ENCODE measurements at places on chromosomes 6 and 20.

- DNase-seq: no peak
- no peak overlapping the region for H3K4me3 ChIP-seq
- H3K4me1 ChIP-seq: no peaks in the 10 kb centered on the region
- no peaks in the 10 kb centered on the region for H3K36me3 ChIP-seq
- no peak overlapping the region for H3K27ac ChIP-seq
- no peaks in the 10 kb centered on the region for H3K27me3 ChIP-seq
These were observed 443.8 kb downstream of the KIF16B start for GRCh38 chr20:16129411-16129810.

DNA sequence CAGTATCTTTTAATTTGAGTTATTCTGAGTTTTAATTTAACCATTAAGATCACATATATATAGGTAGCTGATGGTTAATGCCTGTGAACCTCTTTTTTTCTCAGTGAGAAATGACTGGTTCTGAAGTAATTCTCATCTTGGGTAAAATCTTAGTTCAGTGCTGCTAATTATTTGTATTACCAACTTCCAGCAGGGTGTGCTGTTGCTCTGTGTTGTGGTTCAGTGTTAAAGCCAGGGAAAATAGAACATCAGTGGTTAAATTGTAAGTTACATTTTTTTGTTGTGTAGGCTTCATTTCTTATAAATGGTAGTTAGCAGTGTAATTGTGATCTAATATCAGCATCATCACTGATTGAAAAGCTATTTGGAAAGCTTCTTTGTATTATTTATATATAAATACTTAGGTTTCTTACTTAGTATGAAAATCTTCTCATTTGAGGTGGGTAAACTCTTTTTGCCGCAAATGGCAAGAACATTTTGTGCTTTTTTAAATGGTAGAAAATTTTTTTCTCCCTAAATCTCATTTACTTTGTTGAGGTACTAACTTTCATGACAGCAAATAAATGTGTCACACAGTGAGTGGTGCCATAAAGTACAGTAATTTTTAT lies 43.7 kb downstream of the CDC5L start:
- no peak overlapping the region for H3K27ac ChIP-seq
- DNase-seq: peak; percentile 25
- H3K27me3 ChIP-seq: no peaks in the 10 kb centered on the region
- H3K36me3 ChIP-seq: no peaks in the 10 kb centered on the region
- H3K4me1 ChIP-seq: no peaks in the 10 kb centered on the region
- H3K4me3 ChIP-seq: no peak overlapping the region

GRCh38 chr6:170473301-170473717 lies 79.8 kb downstream of the PSMB1 start:
- no peak overlapping the region for H3K4me3 ChIP-seq
- H3K27ac ChIP-seq: no peak overlapping the region
- DNase-seq: no peak
- no peaks in the 10 kb centered on the region for H3K36me3 ChIP-seq
- H3K27me3 ChIP-seq: peaks cover 10% of the 10 kb centered on the region
- no peaks in the 10 kb centered on the region for H3K4me1 ChIP-seq

- no peaks in the 10 kb centered on the region for H3K27me3 ChIP-seq
- H3K36me3 ChIP-seq: no peaks in the 10 kb centered on the region
- H3K4me1 ChIP-seq: no peaks in the 10 kb centered on the region
- H3K4me3 ChIP-seq: no peak overlapping the region
- no peak for DNase-seq
- no peak overlapping the region for H3K27ac ChIP-seq
These were observed 268.0 kb downstream of the SMOC2 start for GRCh38 chr6:168708984-168709383.

DNA sequence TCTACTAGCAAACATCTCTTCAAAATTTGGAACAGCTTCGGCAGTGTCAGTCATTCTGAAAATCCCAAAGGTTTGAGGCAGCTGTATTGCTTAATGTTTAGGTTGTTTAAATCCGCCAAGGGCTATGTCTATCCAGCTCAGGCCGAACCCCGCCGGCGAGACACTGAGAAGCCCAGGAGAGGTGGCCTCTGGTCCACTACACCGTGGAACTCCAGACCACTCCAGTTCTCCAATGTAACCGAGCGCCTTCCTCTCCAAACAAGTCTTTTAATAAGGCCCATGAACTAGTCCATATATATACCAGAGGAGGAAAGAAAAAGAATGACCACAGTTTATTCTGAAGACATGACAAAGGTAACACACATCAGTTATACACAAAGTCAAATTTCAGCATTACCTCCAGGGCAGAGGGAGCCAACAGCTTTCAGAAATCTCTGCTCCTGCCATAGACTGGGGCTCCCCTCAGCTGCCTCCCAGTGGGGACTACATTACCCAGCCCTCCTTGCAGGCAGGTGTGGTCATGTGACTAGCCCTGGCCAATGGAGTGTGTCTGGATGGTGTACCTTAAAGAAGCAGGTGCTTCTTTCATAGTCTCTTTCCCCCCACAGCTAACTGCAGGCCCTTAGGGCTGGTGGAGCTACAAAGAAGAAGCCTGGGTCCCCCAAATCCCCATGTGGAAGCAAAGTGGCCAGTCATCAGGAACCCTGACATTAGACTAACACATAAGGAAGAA lies at the start of gene RAMACL:
TSS of gene RAMACL (minus strand) at position 255 of the 733 bp plus-strand sequence. CDS start at position 54, 201 bp downstream.
- H3K4me1 ChIP-seq: no peaks in the 10 kb centered on the region
- DNase-seq: peak; percentile 31
- no peak within 1 kb of the TSS for H3K4me3 ChIP-seq
- H3K27ac ChIP-seq: no peak within 1 kb of the TSS
- H3K27me3 ChIP-seq: no peaks in the 10 kb centered on the region

DNA sequence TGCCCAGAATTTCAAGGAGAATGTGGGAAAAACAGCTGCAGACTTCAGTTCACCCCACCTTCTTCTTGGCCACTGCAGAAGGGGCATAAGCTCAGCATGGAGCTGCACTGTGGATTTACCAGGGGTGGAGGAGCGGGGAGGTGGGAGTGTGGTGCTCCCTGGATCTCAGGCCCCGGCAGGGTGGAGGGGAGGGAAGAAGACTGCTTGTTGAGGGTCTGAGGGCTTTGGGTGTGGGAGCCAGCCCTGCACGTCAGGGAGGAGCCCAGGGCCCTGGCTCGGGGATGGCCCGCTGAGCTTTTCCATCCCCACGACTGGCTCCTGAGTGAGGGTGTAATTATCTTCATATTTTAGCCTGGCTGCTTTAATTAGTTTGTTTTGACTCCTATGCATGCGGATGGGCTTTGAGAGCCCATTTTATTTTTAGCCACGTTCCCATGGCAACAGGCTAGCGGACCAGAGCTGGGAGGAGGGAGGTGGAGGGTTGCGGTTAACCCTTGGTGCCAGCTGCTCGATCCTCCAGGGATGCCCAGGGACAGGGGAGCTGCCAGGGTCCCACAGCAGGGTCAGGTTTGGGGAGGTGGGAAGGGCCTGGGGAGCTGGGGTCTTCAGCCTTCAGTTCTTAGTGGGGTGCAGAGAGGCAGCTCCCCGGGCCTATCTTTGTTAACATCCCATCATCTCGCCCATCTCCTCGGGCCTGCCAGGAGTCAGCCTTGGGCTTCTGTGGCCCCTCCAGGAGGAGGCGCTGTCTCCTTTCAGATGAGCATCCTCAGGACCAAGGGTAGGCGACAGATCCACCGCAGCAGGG lies 68.2 kb downstream of the RAB44 start:
- no peak overlapping the region for H3K27ac ChIP-seq
- H3K4me3 ChIP-seq: no peak overlapping the region
- H3K36me3 ChIP-seq: no peaks in the 10 kb centered on the region
- DNase-seq: peak; percentile 77
- no peaks in the 10 kb centered on the region for H3K27me3 ChIP-seq

GRCh38 chr20:62885896-62886708 lies 24.5 kb upstream of the TCFL5 start:
- no peak overlapping the region for H3K27ac ChIP-seq
- H3K4me1 ChIP-seq: peaks cover 4% of the 10 kb centered on the region
- no peaks in the 10 kb centered on the region for H3K27me3 ChIP-seq
- H3K36me3 ChIP-seq: peaks cover 42% of the 10 kb centered on the region

GRCh38 chr20:57596998-57597939 lies 23.0 kb downstream of the ZBP1 start:
- no peak overlapping the region for H3K27ac ChIP-seq
- no peaks in the 10 kb centered on the region for H3K36me3 ChIP-seq
- H3K4me1 ChIP-seq: no peaks in the 10 kb centered on the region
- peak; percentile 66 for DNase-seq
- H3K4me3 ChIP-seq: peak overlapping the region; percentile 8

DNA sequence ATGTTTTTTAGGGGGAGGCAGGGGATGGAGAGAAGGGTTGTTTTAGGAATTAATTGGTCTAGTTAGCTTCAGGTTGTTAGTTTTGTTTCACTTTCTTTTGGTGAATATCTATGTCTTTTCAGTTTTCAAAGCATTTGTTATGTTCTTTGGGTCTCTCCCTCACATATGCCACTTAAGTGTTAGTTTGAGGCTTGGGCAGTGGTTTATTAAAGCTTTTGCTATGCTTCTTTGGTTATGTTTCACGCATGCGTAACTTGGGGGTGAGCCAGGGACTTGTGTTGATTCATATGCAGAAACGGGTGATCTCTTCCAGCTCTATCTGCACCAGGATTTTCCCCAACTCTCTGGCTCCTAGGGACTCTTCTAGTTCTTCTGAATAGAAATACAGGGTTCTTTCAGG lies 11.4 kb upstream of the MMS22L start:
- H3K4me3 ChIP-seq: no peak overlapping the region
- DNase-seq: no peak
- H3K36me3 ChIP-seq: no peaks in the 10 kb centered on the region
- H3K27ac ChIP-seq: no peak overlapping the region
- no peaks in the 10 kb centered on the region for H3K27me3 ChIP-seq

DNA sequence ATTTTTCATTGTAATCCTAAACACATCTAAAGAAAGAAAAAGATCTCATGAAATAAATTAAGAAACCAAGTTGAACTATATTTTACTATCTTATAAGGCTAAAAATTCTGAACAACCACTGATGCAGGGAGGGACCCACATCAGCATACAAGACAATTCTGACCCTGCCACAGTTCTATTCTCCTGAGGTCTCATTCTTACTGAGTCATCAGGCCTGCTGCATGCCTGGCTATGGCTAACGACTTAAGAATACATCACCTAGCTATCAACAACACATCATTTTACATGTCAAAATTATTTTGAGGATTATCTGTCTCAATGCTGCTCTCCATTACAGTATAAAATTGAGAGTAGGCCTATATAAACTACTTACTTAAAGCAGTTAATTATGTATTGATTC lies 52.9 kb downstream of the FBXL4 start:
- H3K36me3 ChIP-seq: peaks cover 31% of the 10 kb centered on the region
- H3K27me3 ChIP-seq: no peaks in the 10 kb centered on the region

DNA sequence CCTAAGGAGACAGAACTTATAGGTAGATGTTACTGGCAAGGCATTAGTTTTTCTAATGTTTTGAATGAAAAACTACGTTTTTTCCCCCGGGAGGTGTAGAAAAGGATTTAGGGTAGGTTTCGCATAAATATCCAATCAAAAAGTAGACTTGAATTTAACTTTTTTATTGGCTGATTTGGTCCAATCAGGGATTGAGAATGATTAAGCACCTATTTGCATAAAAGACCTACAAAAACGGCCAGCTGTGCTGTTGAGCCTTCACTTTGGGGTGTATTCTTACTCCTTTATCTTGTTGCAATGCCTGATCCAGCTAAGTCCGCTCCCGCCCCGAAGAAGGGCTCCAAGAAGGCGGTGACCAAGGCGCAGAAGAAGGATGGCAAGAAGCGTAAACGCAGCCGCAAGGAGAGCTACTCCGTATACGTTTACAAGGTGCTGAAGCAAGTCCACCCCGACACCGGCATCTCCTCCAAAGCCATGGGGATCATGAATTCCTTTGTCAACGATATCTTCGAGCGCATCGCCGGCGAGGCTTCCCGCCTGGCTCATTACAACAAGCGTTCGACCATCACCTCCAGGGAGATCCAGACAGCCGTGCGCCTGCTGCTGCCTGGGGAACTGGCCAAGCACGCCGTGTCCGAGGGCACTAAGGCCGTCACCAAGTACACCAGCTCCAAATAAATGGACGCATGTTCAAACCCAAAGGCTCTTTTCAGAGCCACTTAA lies 113.5 kb upstream of the BTN3A2 start:
- peak overlapping the region; percentile 47 for H3K27ac ChIP-seq
- H3K4me3 ChIP-seq: peak overlapping the region; percentile 74
- H3K36me3 ChIP-seq: no peaks in the 10 kb centered on the region
- no peaks in the 10 kb centered on the region for H3K27me3 ChIP-seq
- DNase-seq: peak; percentile 30

GRCh38 chr6:130244728-130245127 lies 22.0 kb upstream of the SAMD3 start:
- H3K36me3 ChIP-seq: no peaks in the 10 kb centered on the region
- H3K4me1 ChIP-seq: no peaks in the 10 kb centered on the region
- H3K4me3 ChIP-seq: no peak overlapping the region
- H3K27ac ChIP-seq: no peak overlapping the region

- DNase-seq: no peak
- H3K27ac ChIP-seq: no peak overlapping the region
- H3K4me1 ChIP-seq: no peaks in the 10 kb centered on the region
- H3K4me3 ChIP-seq: no peak overlapping the region
These were observed 21.9 kb downstream of the TBXT start for GRCh38 chr6:166145751-166146150.

- H3K27me3 ChIP-seq: peaks cover 2% of the 10 kb centered on the region
- no peak for DNase-seq
- no peaks in the 10 kb centered on the region for H3K4me1 ChIP-seq
- no peak overlapping the region for H3K4me3 ChIP-seq
- H3K36me3 ChIP-seq: no peaks in the 10 kb centered on the region
These were observed 18.6 kb downstream of the ADGRF1 start for GRCh38 chr6:47023573-47023972.

- no peaks in the 10 kb centered on the region for H3K4me1 ChIP-seq
- H3K36me3 ChIP-seq: no peaks in the 10 kb centered on the region
- H3K4me3 ChIP-seq: no peak overlapping the region
- peaks cover 35% of the 10 kb centered on the region for H3K27me3 ChIP-seq
These were observed 23.7 kb upstream of the TAF4 start for GRCh38 chr20:62089393-62089792.

DNA sequence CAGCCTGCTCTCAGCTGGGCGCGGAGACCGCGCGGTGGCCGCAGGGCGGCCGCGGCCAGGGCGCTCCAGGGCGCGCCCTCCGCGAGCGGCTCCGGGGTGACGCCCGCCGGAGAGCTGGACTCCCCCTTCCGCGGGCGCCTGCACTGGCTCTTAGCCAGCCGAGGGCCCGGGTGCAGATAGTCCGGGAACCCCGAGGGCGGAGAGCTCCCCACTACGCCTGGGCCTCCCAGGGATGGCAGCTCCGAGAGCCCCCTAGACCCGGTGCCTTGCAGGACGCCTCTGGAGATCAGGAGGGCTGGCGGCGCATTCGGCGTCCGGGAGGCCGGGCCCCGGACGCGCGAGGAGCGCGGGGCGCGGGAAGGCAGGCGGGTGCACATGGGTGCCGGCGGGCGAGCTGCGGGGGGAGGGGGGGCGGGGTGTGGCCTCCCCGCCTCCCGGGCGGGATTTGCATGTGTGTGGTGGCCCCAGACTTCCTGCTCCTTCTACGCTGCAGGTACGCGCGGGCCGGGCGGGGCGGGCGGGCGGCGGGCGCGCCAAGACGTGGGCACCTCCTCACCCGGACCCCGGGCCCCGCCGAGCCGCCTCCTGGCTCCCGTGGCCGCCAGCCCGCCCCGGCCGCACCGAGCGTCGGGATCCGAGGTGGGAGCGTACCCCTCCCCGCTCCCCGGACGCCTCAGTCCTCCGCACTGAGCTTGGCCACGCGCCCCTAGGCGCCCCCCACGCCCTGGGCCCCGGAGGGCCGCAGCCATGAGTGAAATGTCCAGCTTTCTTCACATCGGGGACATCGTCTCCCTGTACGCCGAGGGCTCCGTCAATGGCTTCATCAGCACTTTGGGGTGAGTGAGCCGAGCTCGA lies at the start of gene ITPR3:
TSS of gene ITPR3 (plus strand) at position 467 of the 855 bp plus-strand sequence. CDS start at position 748, 281 bp downstream.
- peaks cover 21% of the 10 kb centered on the region for H3K4me1 ChIP-seq
- DNase-seq: peak; percentile 75
- no peaks in the 10 kb centered on the region for H3K27me3 ChIP-seq
- peak within 1 kb of the TSS; percentile 98 for H3K4me3 ChIP-seq
- H3K36me3 ChIP-seq: peaks cover 11% of the 10 kb centered on the region

All from T-cell (primary cell).